Stimulated activated CD8-positive, alpha-beta memory T cell treated with anti-CD3 and anti-CD28 coated beads, Interleukin-4, amount 100 ng/mL, for 48 hours (primary cell): ENCODE measurements at places on chromosomes 5 and 9.

DNA sequence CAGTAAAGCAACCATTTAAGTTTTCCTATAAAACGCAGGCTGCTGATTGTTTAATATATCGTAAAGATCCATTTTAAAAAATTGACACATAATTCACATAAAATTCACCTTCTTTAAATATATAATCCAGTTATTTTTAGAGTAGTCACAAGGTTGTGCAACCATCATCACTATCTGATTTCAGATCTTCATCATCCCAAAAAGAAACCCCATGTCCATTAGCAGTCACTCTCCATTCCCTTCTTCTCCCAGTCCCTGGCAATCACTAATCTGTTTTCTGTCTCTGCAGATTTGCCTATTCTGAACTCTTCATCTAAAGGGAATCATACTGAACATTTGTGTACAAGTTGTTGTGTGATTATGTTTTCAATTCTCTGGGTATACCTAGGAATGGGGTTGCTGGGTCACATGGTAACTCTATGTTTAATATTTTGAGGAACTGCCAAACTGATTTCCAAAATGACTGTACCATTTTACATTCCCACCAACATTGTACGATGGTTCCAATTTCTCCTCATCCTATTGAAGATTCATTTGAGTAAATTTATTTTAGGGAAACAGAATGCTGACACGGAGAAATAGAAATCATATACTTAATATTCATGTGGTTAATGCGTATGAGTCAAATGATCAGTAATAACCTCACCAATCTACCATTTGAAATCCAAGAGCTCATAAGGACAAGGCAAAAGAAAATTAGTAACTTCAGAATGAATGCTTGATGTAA is 57.8 kb upstream of the PLPP1 start:
- no peak for DNase-seq

DNA sequence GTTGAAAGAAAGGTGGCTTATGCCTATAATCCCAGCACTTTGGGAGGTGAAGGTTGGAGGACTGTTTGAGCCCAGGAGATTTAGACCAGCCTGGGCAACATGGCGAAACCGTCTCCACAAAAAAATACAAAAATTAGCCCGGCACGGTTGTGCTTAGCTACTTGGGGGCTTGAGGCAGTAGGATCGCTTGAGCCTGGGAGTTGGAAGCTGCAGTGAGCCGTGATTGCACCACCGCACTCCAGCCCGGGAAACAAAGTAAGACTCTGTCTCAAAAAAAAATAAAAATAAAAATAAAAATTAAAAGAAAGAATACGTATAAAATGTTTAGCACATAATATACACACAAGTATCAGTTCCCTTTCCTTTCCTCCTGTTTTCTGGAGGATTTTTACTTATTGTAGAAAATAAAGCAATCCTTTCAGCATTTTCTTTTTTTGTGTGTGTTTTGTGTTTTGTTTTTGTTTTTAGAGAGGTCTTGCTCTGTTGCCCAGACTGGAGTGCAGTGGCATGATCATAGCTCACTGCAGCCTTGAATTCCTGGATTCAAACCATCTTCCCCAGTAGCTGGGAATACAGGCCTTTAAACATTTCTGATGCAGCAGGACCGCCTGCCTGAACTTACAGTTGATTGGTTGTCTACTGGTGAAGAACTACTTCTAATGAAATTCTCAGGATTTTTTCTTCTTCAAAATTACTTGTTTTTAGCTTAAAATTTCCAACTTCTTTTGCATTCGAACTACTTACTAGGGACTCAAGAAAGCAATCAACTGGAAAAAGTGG is 4.1 kb upstream of the GPR107 start:
- no peak for DNase-seq

- no peak for DNase-seq
Measured at GRCh38 chr5:137615171-137615775, 116.1 kb upstream of the SPOCK1 start.

GRCh38 chr5:1444361-1445189 is 665 bp downstream of the SLC6A3 start:
- DNase-seq = no peak

DNA sequence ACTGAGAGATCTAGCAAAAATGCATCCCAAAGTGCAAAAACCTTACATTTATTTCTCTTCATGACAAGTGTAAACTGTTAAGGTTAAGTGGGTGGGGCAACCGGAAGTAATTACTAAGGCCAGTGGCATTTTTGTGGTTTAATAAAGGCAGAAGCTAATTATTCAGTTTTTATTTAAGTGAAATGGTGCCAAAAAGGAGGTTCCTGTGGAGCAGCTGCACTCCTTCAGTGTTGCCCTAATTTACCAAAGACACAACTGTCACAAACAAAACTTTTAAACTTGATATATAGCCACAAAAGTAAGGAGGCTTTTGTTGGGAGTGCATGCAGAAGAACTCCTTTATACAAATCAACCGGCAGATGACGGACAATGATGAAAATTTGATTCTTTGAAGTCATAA is 81.6 kb downstream of the NDUFS4 start:
- DNase-seq = no peak

DNA sequence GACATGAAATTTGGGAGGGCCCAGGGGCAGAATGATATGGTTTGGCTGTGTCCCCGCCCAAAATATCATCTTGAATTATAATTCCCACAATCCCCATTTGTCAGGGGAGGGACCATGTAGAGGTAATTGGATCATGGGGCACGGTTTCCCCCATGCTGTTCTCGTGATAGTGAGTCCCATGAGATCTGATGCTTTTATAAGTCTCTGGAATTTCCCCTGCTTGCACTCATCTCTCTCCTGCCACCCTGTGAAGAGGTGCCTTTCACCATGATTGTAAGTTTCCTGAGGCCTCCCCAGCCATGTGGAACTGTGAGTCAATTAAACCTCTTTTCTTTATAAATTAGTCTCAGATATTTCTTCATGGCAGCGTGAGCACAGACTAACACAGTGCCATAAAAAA is 11.3 kb downstream of the FBXO10 start:
- DNase-seq = no peak

GRCh38 chr5:139118804-139119203 is 79.4 kb downstream of the SIL1 start:
- DNase-seq = no peak

DNA sequence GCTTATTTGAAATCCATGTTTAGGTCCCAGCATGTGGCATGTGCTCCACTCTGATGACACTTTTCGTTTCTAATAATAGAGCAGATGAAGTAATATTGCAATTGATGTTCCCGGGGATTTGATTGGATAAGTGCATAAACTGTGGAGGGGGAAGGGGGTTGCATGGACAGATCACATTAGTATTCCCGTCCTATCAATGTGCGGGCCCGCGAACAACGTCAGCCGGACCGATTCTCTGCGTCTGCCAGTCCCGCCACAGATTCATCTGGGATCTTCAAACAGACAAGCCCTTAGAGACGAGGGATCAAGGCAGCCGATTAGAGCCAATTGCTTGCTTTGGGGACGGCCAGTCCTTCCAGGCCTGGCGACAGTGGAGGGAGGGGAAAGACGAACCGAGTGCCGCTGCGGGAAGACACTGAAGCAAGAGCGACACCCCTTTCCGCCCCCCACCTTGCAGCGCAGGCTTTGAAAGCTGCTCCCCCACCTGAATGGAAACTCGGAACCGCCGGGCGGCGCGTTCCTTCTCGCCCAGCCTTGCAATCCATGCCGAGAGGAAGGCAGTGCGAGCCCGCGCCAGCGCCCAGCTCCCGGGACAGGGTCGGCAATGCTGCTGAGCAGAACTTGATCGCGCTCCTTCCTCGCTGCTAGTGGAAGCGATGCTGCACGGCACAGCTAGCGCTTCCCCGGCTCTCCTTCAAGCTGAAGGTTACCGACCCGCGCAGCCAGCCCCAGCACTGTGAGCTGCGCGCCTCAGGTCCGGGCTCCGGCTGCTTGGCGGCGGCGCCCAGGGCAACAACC is at the start of gene RGS7BP:
Gene RGS7BP, plus strand, starts transcription at position 247 of the 798 bp plus-strand sequence. CDS start 610 bp downstream, outside the sequence.
- DNase-seq = no peak

GRCh38 chr9:79431019-79431679 is 140.6 kb upstream of the TLE4 start:
- DNase-seq = no peak

DNA sequence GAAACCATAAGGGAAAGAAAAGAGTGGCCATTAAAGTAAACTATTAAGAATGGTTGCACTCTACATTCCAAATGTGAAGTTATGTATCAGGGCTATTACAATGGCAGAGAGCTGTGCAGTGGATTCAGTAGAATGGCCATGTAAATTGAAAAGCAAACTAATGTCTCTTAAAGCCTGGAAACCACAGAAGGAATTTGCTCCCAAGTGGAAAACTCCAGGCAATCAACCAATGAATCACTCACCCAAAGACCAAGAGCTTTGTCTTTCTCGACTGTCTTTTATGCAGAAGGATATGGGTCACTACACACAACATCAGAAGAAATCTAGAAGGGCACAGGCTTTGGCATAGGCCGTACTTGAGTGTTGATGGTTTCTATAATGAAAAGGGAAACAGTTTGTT is 114.9 kb downstream of the TLE1 start:
- no peak for DNase-seq

- peak; percentile 47 for DNase-seq
Measured at GRCh38 chr5:176648474-176649194, 1.4 kb downstream of the TSPAN17 start.

DNA sequence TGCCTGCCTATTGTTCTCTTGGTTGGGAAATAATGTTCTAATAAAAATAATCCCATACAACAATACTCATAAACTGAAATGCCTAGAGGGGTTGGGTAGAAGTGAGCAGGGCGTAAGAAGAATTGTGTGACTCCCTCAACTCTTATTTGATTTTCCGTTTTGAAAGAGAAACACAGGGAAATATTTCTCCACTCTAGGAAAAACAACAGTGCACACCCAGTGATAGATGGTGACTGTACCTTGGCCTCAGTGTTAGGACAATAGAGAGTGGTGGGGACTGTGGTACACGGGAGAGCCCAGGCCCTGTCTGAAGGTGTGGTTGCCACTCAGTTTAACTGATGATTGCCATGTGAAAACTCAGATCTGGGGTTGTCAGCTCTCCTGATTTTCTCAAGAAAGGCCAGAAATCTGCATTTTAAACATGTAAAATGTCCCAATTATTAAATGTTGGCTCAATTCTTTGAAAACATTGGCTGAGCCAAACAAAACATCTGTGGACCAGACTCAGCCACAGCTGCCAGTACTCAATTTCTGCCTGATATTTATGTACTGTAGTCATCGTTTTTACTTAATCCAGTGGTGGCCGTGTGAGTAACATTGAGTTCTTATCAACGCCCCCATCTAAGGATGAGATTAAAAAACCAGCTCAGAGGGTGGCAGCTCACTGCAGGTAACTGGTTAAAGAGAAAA is 103.8 kb upstream of the ZNF618 start:
- DNase-seq = no peak

DNA sequence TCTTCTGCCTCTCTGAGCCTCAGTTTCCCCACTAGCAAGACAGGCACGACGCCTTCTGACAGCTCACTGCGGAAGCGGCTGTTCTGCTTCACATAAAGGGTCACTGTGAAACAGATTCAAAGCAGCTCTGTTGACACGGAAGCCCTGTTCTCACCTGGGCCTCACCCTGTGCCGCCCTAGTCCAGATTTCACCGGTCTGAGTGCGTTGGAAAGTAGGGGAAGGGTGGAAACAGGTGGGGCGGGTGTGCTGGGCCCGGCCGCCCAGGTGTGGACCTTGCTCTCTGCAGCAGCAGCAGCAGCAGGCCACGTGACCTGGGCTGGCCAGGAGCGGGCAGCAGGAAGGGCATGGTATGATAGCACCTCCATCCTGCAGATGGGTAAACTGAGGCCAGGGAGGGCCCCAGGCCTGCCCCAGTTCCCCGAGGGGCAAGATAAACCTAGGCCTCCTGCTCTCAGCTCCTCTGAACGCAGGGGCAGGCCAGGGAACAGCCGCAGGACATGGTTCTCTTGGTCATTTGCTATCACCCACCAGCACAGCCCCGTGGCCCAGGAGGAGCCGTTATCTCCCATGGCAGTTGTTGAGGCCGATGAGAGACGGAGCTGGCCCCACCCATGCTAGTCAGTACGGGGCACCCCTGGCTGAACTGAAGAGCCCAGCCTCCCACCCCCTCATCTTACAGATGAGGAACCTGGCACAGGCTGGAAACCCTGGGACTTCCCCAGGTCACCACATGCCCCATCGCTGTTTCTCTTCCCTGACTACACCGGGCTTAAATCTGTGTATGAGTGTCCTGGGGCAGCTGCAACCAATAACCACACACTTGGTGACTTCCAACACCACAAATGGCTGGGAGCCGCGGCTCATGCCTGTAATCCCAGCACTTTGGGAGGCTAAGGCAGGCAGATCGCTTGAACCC is 12.1 kb downstream of the PTGES2 start:
- DNase-seq = no peak

DNA sequence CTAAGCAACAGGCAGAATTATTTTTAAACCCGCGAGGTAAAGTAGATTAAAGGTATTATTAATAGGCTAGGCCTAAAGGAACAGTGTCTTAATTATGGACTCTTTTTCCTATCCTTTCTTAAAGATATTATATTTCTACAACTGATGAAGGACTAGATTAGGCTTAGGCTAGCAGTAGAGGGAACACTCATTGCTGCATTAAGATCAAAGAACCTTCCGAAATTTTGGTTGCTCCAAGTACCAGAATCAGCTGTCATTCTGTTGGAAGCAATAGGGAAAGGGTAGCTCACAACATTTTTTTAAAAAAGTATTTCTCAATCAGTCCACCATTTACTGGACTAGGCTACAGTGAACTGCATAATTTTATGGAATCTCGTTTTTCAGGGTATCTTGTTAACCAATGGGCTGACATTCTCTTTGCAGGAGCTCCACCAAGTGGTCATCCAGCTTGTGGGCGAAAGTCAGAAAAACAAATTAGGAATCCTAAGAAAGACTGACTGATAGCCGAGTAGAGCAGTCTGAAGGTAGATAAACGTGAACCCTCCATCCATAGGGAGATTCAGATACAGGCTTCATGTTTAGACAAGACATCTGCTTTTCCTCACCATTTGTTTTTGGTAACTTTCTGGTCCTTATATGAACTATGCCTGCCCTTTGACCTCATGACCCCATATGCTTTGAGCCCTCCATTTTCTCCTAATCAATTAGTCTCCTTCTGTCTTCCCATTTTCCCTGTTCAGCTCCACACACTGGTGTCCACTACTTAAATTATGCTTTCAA is 103.6 kb upstream of the CHD1 start:
- no peak for DNase-seq

DNA sequence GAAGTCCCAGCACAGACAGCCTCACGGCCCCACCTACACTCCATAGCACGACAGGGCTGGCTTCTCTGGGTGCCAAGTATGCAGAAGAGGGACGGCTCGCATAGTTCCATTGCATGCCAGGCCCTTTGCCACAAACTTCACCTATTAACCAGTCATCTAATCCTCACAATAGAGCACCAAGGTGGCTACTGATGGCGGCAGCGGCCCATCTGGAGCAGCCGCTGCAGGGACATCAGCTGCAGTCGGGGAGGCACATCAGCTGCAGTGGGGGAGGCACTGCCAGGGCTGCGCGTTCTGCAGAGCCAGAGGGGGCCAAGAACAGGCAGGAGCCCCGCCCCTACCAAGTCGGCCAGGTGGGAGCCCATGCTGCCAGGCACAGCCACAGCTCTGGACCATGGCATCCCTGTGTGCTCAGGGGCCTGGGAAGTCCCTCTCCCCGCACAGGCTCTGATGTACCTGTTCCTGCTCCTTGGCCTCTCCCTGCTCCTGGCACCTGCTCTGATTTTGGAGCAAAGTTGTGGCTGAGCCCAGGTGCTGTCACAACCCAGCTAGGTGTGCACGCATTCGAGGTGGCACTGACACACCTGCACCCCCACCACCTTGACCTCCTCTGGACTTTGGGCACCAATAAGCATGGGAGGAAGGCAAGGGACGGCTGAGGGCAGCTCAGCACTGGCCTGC is 61.5 kb upstream of the SYNPO start:
- DNase-seq = no peak

GRCh38 chr5:96963267-96963666 is 27.4 kb downstream of the LNPEP start:
- DNase-seq = no peak

GRCh38 chr9:105757496-105758251 is 63.3 kb downstream of the TMEM38B start:
- no peak for DNase-seq
